Immature natural killer cell (primary cell): ENCODE measurements at places on chromosomes 1 and 21. TPM values are rescaled to one million over a fixed set of nuclear protein-coding genes. Genes with fewer than 3 reads are reported as not detected.

DNA sequence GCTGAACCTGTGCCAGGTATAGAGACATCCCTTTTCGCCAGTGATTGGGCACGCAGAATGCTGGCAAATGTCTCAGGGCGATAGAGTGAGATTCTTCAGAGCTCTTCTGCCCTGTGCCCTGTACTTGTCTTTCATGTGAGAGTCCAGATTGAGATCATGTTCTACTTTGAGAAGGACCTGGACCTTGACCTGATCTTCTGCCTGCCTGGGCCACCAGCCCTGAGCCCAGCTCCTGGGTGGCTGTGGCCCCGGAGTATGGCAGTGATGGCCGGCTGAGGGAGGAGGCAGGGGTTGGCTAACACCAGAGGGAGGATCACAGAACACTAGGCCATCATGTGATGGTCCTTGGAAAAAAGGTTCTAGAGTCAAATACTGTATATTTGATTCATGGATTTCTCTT lies 13.8 kb downstream of the STRIP1 start:
- DNase-seq: no peak

DNA sequence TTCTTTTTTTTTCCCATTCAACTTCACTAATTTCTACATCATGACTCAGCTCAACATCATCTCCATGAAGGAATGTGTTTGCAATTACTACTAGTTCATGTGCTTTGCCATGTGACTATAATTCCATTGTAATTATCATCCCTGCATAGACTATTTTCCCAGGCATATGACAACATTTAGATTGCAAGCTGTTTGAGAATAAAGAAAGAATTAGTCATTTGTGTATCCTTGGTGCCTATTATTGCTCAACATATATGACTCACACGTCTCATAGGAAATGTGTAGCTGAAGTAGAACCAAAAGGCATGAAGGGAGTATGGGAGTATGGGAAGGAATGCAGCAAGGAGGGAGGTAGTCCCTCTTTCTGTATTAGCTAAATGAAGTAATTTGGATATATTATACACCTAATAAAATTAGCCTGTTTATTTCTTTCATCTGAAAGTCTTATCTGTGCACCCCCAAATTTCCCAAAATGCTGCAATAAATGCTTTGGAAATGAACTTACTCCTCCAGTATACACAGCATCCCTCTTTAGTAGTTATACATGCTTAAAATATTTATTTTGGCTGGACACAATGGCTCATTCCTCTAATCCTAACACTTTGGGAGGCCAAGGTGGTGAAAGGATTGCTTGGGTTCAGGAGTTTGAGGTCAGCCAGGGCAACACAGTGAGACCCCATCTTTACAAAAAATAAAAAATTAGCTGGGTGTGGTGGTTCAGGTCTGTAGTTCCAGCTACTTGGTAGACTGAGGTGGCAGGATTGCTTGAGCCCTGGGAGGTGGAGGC lies 316.9 kb upstream of the ADGRL4 start:
- DNase-seq: no peak

DNA sequence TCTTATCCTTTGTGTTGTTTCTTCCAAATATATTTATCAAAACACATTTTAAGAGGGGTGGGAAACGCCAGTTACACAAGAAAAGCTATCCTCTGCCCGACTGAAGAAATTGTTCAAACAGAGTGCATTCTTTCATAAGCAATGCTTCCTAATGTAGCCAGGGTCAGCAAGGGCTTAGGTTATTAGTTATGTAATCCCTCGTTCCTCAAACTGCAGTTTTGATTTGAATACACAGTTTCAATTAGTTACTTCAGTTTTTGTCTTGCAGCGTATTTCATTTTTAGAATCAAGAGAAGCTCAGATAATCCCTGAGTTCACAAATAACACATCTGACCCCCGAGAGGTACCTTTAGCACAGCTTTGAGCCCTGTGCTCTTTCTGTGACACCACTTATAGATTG lies 141.7 kb upstream of the NRIP1 start:
- DNase-seq: no peak

DNA sequence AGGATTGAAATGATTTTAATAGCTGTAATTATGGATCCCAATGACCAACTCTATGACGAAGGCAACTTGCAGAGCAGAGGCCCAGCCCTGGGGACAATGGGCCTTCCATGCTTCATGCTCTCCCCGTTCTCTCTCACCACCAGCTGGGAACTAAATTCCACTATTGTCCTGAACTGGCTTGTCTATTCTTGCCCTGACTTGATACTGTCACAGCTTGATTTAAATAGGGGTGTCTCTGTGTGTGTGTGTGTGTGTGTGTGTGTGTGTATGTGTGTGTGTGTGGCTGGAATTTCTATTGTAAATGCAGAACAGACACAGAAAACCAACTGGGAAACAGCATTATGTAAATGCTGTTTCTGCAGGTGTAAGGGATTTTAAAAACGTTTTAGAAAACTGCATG lies 57.0 kb downstream of the SLC22A15 start:
- no peak for DNase-seq

- DNase-seq: no peak
These were observed 1155.2 kb upstream of the B3GALT2 start for GRCh38 chr1:194341587-194341986.

DNA sequence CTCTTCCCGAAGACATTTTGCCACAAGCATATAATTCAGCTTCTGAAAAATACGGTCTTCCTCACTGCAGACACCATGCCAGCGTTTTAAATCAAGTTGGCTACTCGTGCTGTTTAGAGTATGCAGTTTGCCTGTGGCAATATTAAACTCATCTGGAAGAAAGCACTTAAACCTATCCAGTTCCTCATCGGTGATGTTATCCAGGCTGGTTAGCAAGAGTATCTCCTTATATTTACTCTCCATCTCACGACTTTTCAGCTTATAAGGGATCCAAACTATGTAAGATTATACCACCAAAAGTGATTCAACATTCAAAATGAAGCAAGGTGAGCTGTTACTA lies 9.7 kb upstream of the IFI16 start:
- no peak for DNase-seq

GRCh38 chr1:33736496-33736895 lies 127.4 kb upstream of the HMGB4 start:
- no peak for DNase-seq

- no peak for DNase-seq
These were observed 3.6 kb downstream of the ABCA4 start for GRCh38 chr1:94117259-94117851.

GRCh38 chr1:183652107-183652506 lies 1.0 kb downstream of the APOBEC4 start:
- no peak for DNase-seq

DNA sequence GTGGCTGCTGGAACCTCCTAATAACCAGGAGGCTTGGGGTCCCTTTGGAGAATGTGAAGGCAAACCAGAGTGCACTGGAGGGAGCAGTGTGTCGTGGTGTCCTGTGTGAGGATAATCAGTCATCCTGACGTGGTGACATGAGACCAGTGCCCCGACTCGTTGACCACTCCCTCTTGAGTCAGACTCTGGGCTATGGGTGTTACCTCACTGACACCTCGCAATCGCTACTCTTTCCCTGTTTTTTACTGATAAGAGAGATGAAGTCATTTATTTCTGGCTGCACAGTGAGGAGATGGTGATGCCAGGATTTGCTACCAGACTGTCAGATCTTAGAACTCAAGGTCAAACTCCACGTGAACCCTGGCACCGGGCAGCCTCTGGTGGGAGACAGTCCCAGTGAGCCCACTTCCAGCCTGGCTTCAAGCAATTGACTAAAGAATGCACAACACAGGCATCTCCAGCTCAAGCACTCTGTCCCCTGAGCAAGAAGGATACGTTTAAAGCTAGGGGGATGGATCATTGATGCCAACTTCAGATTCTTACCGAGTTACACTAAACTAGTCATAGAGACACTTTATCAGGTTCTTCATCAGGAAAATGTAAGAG lies 30.3 kb downstream of the UBASH3A start:
- no peak for DNase-seq

TSPAN2 gene
- polyA plus RNA-seq: 80.1 TPM

RGS7 gene
- not detected for polyA plus RNA-seq

TAF12 gene
- polyA plus RNA-seq: 68.9 TPM

OR10J1 gene
- not detected for polyA plus RNA-seq

VCAM1 gene
- polyA plus RNA-seq: not detected

SEC16B gene
- polyA plus RNA-seq: not detected

FAM163A gene
- not detected for polyA plus RNA-seq

HIVEP3 gene
- polyA plus RNA-seq: 24.1 TPM

SH2D2A gene
- polyA plus RNA-seq: 76.4 TPM

RIPK4 gene
- not detected for polyA plus RNA-seq

CELA3A gene
- polyA plus RNA-seq: not detected

SYT11 gene
- polyA plus RNA-seq: 40.4 TPM
